Peyer's patch (tissue), 4 donors: ENCODE measurements at places on chromosomes 13 and 19. TPM values are rescaled to one million over a fixed set of nuclear protein-coding genes. Genes with fewer than 3 reads are reported as not detected.

GRCh38 chr13:36998624-36999041 lies 507 bp downstream of the ALG5 start:
- H3K4me1 ChIP-seq = no peaks in the 10 kb centered on the region
- H3K36me3 ChIP-seq = no peaks in the 10 kb centered on the region
- H3K27me3 ChIP-seq = no peaks in the 10 kb centered on the region
- peak; percentile 16 for DNase-seq
- peak overlapping the region; percentile 64 for H3K4me3 ChIP-seq
- H3K27ac ChIP-seq = peak overlapping the region; percentile 94

- no peaks in the 10 kb centered on the region for H3K36me3 ChIP-seq
- no peak overlapping the region for H3K4me3 ChIP-seq
- peaks cover 18% of the 10 kb centered on the region for H3K4me1 ChIP-seq
- H3K27ac ChIP-seq = no peak overlapping the region
These were observed 1.6 kb upstream of the APOC1 start for GRCh38 chr19:44912854-44913253.

- no peak overlapping the region for H3K4me3 ChIP-seq
- H3K4me1 ChIP-seq = no peaks in the 10 kb centered on the region
- no peak overlapping the region for H3K27ac ChIP-seq
- no peak for DNase-seq
These were observed 1691.7 kb upstream of the PCDH20 start for GRCh38 chr13:63107179-63107943.

DNA sequence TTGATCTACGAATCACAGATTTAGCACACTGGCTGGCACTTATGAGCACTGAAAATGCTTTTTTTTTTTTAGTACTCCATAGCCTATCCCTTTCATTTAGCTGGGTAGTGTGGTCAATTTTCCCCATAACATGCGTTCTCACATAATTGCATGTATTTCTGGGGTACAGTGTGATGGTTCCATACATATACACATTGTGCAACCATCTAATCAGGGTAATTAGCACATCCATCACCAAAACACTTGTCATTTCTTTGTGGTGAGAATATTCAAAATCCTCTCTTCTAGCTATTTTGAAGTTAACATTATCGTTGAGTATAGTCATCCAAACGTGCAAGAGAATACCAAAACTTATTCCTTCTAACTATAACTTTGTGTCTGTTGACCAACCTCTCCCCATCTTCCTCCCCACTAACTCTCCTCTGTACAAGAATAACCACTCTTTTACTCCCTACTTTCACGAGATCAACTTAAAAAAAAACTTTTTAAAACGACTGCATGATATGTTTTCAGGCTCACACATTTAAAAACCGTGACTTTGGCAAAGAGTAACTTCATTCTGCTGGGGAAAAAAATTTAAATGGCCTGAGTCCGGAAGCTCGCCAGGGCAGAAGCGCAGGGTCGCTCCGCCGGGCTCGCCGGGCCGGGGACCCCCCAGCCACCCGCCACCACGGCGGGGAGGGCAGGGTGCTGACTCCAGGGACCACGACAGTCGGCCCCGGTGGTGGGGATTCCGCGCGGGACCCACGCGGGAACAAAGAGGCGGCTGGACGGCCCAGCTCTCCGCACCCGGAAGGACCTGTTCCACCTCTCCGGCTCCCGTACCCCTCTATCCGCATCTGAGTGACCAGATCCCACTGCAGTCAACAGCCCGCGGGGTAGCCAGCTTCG lies 868 bp upstream of the UBAC2 start:
- no peaks in the 10 kb centered on the region for H3K36me3 ChIP-seq
- no peak for DNase-seq
- H3K27ac ChIP-seq = peak overlapping the region; percentile 100
- no peaks in the 10 kb centered on the region for H3K27me3 ChIP-seq
- H3K4me1 ChIP-seq = peaks cover 4% of the 10 kb centered on the region

DNA sequence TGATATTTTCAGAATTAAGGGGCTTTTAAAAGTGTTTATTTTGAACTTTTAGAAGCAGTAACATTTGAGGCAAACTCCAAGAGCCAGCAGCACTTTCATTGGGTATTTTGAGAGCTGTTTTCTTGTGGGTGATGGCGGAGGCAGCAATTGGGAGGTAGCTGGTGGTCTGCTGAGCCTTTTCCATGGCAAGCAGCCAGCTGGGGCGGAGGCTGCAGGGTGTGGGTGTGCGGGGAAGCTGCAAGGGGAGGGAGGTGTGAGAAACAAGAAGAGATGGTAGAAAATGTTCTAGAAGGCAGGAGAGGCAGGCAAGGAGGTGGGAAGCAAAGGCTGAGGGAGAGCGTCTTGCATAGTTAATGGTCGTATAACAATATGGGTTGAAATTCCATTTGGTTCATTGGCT lies 223.4 kb upstream of the HTR2A start:
- H3K27ac ChIP-seq = no peak overlapping the region
- DNase-seq = no peak
- no peaks in the 10 kb centered on the region for H3K4me1 ChIP-seq
- H3K4me3 ChIP-seq = no peak overlapping the region

- H3K27me3 ChIP-seq = no peaks in the 10 kb centered on the region
- no peak overlapping the region for H3K27ac ChIP-seq
- no peaks in the 10 kb centered on the region for H3K36me3 ChIP-seq
- no peak for DNase-seq
- no peak overlapping the region for H3K4me3 ChIP-seq
- no peaks in the 10 kb centered on the region for H3K4me1 ChIP-seq
These were observed 122.3 kb downstream of the URI1 start for GRCh38 chr19:30064348-30064699.

The EBPL gene
- 21.1 TPM for total RNA-seq

- no peak overlapping the region for H3K27ac ChIP-seq
- H3K27me3 ChIP-seq = no peaks in the 10 kb centered on the region
- no peaks in the 10 kb centered on the region for H3K4me1 ChIP-seq
- no peak for DNase-seq
These were observed 131.7 kb downstream of the UGGT2 start for GRCh38 chr13:95921485-95921884.
